Retina (tissue), 1 donor: ENCODE measurements at places on chromosomes 4 and X.

- no peak for DNase-seq
These were observed 14.3 kb upstream of the LHFPL1 start for GRCh38 chrX:112694062-112694461.

DNA sequence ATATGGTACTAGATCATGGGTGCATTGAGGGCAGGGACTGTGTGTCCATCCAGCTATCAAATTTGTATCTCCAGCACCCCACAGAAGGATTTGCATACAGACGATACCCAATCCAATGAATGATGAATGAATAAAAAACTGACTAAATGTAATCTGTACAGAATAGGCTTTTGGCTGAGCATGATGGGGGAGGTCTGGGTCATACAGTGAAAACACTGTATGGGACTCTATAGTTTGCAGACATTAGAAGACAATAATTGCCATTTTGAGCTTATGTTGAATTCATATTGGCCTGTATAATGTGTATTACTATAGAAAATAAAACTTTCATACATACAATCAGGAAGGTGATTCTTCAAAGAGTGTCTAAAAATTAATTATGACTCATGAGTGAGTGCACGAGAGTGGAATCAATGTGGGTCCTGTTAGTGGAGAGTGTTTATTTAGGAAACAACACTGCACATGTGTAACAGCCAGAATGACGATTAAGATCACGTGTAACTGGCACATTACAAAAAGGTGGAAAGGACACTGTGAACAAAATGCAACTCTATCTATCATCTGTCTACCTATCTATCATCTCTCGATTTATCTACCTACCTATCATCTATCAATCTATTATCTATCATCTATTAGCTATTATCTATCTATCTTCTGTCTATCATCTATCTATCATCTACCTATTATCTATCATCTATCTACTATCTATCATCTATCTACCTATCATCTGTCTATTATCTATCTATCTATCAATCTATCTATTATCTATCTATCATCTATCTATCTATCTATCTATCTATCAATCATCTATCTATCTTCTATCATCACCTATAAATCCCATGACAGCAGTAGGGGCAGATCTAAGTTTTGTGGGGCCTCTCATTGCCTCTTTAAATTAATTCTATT lies 201.3 kb downstream of the PTTG2 start:
- DNase-seq, result no peak

DNA sequence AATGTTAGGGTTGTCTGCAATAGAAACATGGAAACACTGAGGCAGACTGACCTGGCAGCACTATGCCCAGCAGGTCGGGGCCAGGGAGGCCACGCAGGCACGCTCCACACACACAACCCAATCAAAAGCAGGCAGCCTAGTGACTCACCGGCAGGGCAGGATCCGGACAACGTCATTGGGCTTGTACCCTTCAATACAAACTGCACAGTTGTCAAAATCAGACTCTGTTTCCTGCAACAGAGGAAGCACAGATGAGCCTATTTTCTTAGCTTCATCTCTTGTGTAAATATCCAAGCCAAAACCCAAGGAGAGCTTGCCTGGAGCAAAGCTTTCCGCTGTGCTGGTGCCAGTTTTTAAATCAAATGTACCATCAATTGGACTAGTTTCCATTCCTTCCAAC lies 185.8 kb downstream of the RNF150 start:
- no peak for DNase-seq

GRCh38 chrX:34656467-34656841 lies 631 bp downstream of the TMEM47 start:
- DNase-seq, result no peak

DNA sequence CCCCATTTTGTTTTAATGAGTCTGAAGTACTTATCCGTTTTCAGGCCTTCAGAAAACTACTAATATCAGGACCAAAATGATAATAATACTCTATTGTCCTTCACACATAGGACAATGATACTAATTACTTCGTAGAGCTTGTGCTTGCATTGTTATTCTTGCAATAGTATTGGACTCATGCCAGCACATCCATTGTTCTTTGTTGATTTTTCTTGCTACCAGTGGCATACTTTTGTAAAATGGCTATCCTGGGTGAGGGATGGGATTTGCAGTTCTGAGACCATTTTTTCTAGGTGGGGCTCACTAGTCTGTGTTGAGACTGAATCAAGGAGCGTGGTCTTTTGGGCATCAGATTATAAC lies 195.3 kb downstream of the MAML3 start:
- no peak for DNase-seq

GRCh38 chr4:112328734-112329130 lies 31.6 kb downstream of the ALPK1 start:
- no peak for DNase-seq

GRCh38 chr4:2395038-2395437 lies 23.4 kb downstream of the ZFYVE28 start:
- DNase-seq, result no peak

- DNase-seq, result no peak
These were observed 35.8 kb downstream of the GPR82 start for GRCh38 chrX:41759817-41760216.

DNA sequence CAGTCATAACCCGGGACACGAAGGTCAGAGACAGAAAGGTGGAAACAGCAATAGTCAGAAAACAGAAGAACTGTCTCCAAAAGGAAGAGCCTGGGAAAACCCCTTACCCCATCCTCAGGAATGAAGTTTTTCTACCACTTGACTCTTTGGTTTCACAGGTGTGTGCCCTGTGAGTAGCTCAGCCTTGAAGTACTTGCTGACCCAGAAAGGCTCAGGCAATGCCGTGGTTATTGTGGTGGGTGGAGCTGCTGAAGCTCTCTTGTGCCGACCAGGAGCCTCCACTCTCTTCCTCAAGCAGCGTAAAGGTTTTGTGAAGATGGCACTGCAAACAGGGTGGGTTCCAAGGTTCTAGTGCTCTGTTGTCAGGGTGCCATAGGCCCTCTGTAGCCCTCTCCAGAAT lies 24.4 kb downstream of the DGAT2L6 start:
- no peak for DNase-seq

DNA sequence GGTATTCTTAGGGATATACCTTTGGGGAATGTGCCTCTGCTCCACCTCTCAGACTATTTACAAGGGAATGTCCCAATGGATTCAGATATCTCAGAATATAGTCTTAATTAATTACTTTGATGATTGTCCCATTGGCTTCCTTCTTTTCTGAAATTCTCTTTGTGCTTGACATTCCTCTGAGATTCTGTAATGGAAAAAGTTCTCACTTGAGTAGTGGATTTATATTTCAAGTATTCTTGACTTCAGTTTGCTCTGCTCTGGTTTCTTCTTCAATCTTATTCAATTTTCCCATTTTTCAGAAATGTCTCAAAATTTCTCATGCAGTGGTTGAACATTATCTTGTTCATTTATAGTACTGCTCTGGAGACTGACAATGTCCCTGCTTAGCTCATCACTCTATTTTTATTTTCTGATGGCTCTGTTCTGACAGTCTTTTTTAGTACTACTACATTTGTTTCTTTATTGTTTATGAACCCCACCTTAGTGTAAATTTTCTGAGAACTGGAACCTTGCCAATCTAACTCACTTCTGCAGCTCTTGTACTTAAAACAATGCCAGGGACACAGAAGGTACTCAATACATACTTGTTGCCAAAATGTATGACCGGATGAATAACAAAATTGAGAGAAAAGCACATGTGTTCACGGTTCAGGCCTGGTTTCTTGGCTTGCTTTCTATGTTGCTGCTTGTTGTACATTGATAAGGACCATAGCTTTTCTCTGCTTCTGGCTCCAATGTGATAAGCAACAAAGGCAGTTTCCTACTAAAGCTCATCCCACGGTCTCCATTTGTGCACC lies 471.7 kb downstream of the GASK1B start:
- DNase-seq, result peak; percentile 9

- no peak for DNase-seq
These were observed 166.2 kb downstream of the WDFY3 start for GRCh38 chr4:84800256-84800655.

- DNase-seq, result no peak
These were observed 87.0 kb upstream of the RAPGEF2 start for GRCh38 chr4:159015841-159016240.

DNA sequence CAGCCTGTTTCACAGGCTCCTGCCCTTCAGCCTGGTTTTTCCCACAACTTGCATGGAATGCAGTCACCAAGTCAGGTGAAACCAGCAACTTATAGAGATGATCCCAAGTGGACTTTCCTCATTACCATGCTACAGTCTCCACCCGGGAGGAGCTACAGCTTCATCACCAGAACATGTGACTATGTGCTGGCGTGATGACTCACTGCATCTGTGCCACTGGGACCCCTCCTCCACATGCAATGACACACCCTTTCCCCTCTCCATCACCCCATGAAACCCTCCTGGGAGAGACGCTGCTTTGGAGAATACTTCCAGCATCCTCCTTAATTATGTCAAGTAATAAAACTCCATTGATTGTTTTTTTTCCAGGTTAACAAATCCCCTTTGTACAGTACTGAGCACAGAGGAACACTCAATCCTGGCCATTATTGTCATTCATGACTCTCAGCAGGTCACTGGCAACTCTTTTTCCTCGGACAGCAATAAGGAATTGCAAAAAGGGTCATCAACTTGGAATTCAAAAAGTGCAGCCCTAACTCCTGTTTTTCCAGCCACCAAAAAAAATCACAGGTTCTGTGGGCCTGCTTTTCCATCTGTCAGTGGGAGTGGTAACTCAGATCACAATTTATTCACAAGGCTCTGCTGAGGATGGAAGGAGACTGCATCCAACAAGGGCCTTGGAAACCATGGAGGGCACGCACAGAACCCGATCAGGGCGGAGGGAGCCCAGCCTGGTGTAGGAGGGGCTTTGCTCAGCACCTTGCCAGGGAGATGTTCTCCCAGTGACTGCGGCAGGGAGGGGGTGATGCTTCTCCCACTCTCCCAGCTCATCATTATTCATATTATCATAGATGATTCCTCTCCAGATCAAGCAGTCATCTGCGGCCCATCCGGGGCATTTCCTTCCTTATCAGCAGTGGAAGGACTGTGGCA lies 17.4 kb downstream of the QDPR start:
- no peak for DNase-seq

GRCh38 chr4:110586131-110586850 lies 36.6 kb downstream of the PITX2 start:
- DNase-seq, result no peak

GRCh38 chrX:7109049-7109531 lies 38.4 kb upstream of the STS start:
- peak; percentile 68 for DNase-seq

DNA sequence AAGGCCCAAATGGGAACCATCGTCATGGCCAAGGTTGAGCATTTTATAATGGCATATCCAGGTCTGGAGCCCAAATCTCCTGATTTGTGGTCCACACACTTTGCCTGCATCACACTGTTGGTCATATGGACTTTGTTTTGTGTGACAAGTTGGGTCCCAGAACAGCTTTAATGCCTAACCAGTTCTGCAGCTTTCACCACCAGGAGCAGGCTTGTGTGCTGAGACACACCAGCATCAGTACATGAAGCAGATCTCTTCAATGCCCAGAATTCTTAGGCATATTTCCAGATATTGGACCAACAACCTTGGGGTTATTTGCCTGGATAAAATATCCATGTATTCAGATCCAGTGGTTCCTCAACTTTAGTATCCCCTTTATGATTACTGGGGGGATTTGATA lies 371.3 kb downstream of the FBXW7 start:
- DNase-seq, result no peak

GRCh38 chr4:98345838-98346237 lies 84.7 kb downstream of the RAP1GDS1 start:
- no peak for DNase-seq

DNA sequence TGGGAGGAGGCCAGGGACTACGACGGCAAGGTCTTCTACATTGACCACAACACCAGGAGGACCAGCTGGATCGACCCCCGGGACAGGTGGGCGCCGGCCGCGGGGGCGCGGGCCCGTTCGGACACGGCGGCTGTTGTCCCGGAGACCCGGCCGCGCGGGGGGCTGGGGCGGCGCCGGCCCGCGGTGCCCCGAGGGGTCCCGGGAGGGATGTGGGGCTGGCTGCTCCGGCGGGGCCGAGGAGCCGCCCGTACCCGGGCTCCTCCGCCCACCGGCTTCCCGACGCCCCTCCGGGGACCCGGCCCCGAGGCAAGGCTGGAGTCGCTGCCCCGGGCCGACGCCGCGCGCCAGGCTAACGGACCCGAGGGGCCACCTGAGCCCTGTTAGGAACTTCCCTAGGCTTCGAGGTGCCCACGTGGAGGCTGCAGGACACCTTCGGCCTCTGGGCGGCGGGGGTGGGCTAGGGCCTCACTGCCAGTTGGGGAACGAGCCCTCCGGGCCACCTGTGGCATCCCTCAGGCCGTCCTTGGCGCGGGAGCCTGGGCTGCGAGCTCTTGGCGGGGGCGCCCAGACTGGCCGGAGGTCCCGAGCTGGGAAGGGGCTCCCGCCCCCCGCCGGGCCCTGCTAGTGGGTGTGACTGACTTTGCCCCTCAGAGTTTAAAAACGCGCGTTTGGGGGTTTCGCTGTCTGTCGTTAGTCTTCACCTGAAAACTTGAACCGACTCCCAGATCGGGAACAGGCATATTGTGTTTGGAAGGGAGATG lies 660 bp downstream of the WWC2 start:
- peak; percentile 75 for DNase-seq

GRCh38 chr4:25552580-25553271 lies 102.9 kb upstream of the SLC34A2 start:
- no peak for DNase-seq

- no peak for DNase-seq
These were observed 139.6 kb downstream of the SPRY1 start for GRCh38 chr4:123536225-123536624.

DNA sequence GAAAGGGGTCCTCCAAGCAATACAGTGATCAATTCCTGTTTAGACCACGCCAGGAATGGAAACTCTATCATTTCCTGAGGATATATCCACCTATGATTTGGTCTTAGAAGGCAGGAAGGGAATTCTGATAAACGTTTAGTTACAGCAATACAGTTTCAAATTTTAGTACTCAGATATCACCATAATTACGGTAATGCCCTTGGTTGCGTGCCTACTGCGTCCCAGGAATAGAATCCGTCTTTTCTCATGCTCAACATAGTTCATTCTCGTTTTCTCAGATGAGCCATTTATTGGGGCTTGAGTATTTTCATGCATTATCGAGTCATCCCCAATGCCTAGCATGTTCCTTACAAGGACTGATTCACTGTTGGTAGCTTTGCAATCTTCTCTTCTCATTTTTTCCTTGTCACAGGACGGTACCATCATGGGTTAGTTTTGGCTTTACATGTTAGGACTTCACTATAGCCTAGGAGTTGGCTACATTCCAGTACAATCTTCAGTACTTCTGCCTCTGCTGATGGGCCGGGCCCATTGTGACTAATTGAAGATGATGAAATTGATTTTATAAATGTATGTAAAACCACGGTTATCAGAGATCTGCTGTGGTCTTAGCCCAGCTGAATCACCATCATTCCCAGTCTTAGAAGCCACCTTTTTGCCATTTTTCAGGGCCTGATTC lies 4.4 kb upstream of the PRKX start:
- no peak for DNase-seq

DNA sequence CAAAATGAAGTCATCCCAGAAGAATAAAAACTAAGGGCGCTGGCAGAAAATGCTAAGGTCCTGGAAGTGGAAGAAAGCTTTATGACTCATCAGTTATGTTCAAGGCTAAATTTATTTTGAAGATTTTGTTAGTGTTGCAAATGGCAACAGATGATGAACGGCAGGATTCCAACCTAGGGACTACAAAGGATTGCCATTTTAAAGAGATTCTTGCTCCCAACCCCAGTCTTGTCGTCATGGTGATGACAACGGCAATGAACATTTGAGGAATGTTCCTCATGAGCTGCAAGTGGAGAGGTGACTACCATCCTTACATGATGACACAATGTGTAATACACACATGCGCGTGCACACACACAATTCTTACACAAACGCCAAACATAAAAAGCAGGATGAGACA lies 54.4 kb upstream of the FTHL17 start:
- DNase-seq, result no peak

- DNase-seq, result no peak
These were observed 608 bp upstream of the FAM200B start for GRCh38 chr4:15681067-15681371.
